NCI-H187 treated with DMSO at 0.1 percent for 48 hours (cell line): ENCODE measurements at places on chromosomes 16 and 17.
A peak's percentile ranks its signal among the peaks of the same experiment; 100 is the strongest.

- DNase-seq = no peak
These were observed 135.4 kb upstream of the CHMP6 start for GRCh38 chr17:80855948-80856862.

- DNase-seq = no peak
These were observed 4.3 kb upstream of the PDF start for GRCh38 chr16:69334696-69335095.

DNA sequence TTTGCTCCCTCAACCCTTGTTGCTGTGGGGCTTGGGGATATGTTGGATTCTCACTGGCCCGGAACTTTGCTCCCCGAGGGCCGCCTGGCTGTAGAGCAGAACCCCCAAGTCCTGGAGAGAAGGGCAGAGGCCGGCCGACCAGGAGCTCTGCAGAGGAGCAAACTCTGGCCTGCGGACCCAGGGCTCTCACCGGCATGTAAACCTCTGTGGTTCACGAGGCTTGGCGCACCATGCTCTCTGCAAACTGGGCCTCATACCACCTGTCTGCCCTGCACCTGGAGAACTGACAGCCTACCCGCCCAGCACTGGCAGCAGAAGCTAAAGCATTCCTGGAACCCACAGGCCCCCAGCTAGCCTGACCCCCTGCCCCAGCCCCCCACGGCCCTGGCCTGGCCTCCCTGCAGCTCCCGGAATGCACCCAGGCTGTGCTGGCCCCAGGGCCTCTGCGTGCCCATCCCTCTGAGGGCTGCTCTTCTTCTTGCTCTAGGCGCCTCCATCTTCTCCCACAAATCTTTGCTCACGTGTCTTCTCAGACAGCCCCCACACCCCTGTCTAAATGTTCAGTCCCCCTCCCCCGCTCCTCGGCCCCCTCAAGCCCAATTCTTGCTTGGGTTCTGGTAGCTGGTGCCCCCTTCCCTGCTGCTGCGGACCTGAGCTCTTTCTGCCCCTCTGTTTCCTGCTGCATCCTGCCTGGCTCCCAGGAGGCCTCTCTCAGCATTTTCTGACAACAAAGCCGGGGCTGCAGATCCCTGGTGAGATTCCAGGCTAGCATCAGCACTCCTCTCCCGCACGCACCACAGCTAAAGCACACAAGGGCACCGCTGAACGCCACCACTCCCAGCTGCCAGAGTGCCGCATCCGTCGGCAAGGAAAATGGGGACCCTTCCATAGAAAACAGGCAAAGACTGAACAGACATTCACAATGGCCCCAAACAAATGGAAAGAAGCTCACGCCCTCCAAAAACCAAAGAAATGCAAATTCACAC is 23.3 kb downstream of the ACTG1 start:
- no peak for DNase-seq

DNA sequence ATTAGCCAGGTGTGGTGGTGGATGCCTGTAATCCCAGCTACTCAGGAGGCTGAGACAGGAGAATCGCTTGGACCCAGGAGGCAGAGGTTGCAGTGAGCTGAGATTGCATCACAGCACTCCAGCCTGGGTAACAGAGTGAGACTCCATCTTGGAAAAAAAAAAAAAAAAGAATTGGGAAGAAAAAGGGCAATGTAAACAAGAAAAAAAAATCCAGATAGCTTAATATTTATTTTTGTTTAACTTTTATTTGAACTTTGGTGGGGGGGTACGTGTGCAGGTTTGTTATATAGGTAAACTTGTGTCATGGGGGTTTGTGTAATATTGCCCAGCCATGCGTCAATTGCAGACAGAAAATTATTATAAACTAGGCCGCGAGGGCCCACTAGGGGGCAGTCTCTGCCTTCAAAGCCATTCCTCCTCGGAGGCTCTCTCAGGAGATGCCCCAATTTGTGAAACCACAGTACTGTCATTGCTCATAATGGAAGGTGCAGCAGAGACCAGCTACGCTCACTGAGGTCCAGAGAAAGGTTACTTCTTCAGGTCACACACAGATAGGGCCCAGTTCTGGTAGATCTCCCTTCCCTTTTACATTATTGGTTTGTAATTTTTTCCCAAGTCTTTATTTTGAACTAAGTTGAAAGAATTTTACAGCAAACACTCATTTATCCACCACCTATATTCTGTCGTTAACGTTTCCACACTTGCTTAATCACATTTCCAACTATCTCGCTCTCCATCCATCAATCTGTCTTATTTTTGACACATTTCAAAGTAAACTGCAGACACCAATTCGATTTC is 206.2 kb downstream of the PRKCB start:
- DNase-seq = no peak

DNA sequence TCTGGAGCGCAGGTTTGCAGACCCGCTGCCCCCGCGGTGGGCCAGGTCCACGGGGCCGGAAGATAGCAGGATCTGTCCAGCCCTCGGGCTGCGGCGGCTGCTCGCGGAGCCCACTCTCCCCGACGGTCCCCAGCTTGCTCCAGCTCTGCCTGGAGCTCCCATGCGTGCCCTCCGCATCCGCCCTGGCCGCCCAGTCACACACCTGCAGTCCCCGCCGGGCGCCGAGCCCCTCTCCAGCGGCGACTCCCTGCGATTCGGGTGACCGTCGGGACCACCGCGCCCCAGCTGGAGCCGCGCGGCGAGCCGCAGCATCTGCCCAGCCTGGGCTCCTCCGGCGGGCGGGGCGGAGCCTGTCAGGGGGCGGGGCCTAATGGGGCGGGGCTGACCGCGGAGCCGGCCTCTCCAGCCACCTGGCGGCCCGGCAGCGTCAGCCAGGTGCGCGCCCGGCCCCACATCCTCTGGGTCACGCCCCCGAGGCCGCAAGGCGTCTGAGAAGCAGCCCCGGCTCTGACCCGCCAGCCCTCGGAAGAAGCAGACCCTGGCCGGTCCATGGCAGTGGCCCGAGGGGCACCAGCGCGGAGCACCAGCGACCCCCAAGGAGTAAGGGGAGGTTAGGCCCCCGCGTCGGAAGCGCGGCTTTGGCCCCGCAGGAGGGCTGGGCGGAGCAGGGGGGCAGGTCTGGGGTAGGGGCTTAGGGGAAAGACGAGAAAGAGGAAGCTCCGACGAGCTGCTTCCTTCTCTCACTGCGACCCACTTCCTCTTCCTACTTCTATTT is at the start of gene PIK3R5:
TSS of gene PIK3R5 (minus strand) at position 314 of the 775 bp plus-strand sequence. CDS start 54,213 bp downstream, outside the sequence.
- DNase-seq = no peak

- DNase-seq = no peak
These were observed 82.9 kb downstream of the SSH2 start for GRCh38 chr17:29847118-29847517.

GRCh38 chr16:19240494-19240893 is 45.0 kb upstream of the CLEC19A start:
- no peak for DNase-seq

GRCh38 chr16:9409560-9410493 is 318.4 kb downstream of the HAPSTR1 start:
- DNase-seq = no peak

DNA sequence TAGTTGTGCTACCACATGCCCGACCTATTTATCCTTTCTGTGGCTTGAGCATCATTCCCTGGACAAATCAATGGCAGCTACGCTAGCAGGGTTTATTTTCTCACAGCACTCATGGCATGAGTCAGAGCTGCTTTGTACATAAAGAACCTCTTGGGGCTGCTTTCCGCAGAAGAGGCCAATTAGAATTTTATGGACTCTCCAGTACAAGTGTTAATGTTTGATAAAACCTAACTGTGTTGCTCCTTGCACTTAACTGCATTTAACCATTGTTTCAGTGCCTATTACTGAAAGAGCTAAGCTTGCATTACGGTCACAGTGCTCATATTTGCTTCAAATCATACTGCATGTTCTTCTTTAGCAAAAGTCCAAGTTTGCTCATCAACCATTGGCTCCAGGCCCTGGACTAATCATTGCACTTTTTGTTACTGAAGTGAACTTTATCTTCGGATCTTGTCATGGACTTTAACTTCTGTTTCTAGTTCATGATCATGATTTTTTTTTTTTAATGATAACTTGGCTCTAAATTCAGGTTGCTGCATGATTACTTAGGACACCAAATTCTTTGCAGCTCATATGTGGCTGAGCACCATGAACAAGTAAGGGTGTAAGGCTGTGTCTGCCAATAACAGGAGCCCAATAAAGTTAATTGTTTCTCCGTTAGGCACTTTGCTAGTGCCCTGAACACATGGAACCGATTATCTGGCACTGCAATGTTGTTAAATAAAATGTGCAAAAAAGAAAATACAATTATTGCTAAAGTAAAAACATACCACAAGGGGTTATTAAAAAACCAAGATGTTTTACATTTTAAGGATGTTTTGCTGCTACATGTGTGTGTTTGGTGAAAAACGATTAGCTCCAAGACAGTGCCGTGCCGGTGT is 492.2 kb downstream of the KCNJ2 start:
- DNase-seq = peak; percentile 84

- no peak for DNase-seq
These were observed 168.2 kb upstream of the CACNG3 start for GRCh38 chr16:24087891-24088410.
